Stimulated activated CD8-positive, alpha-beta memory T cell treated with anti-CD3 and anti-CD28 coated beads, Interleukin-2, amount 100 ng/mL, for 48 hours (primary cell): ENCODE measurements at places on chromosomes 4 and X.

DNA sequence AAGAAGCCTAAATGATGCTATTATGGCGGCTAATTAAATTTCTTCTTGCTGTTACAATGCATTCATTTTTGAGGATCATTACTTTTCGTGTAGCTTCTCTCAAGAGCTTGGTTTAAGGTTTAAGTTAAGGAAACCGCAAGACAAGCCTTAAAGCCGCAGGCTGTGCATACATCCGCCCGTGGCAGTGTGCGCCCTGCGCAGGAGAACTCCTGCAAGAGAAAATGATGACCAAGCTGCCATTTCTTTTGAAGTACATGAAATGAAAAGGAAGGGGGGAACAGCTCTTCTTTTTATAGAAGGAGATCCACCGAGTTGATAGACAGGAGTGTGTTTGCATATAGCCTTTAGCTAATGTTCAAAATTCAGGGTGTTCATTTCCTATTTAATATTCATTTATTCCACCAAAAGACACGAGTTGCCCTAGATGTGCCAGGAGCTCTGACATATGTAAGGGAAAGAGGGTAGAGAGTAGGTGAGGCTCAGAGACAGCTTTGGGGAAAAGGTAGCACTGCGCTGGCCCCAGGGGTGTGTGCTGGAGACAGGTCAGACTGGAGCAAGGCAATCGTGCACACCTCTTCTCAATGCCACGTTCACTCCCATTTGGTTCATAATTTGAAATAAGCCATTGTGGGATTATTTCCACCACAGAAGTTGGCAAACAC is 112.1 kb upstream of the LDB2 start:
- no peak for DNase-seq

DNA sequence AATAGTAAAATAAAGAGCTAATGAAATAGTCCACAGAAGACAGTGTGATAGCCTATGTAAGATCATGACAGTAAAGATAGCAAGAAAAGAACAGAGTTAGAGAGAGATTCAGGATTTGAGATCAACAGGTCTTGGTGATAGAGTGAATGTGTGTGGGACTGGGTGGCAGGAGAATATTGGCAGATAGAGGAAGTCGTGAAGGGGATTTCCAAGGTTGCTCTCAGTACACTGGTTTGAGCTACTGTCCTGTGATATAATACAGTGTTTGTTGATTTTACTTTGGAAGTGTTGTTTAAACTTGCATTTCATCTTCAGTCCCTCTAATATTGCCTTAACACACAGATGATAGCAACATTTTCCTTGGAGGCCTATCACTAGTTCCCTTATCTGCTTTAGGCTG is 44.1 kb downstream of the DTHD1 start:
- no peak for DNase-seq

DNA sequence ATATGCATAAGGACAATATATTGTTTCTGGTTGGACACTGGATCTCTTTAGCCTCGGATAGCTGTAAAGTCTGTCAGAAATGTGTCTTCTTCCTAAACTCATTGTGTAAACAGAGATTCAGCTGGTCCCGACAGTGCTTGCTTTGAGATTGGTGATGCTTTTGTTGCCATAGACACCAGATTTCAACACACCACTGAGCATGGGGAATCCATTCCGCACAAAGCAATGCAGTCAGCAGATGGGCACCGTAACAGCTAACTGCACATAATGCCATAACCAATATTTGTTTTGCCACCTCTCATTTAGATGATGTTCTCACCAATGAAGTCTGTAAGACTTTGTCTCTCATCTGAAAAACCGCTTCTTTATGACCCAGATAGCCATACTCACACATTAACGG is 33.3 kb upstream of the FAM47C start:
- no peak for DNase-seq

GRCh38 chrX:23559975-23560374 is 107.3 kb upstream of the PRDX4 start:
- DNase-seq: no peak

- DNase-seq: no peak
Measured at GRCh38 chrX:2638279-2638678, 52.8 kb upstream of the CD99 start.

DNA sequence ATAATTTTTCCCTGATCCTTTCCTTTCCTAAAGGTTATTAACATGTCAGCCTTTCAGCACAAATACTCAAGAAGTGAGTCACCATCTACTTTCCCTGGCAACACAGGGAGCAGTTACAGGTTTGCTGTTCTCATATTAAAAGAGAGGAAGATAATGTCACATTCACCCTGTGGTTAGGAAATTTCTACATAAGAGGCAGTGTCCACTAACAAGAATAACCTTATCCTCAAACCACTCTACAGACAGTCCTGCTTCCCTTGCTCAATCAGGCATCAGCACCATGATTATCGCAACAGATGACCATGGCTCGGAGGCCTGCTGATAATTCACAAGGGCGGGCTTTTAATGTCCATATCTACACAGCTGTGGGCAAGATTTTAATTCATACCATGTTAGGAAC is 30.9 kb downstream of the RNF150 start:
- DNase-seq: no peak

- no peak for DNase-seq
Measured at GRCh38 chr4:90181644-90182043, 54.5 kb downstream of the CCSER1 start.

DNA sequence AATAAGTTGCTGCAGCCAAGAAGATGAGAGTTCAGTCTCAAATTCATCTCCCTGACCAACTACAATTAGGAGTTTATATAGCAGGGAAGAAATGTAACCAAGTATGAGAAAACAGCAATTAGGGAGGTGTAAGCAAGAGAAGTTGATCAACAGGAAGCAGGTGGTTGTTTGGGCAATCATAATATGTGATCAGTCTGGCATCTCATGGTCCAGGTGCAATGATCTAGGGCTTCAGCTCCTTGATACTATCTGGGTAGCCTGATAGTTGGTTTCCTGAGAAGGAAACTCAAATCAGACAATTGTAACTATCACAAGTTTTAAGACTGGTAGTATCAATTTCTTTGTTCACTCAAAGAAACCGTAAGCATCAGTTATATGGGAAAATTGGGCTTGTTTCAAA is 1574.3 kb upstream of the PABPC4L start:
- no peak for DNase-seq

GRCh38 chr4:150234246-150234645 is 156.0 kb downstream of the DCLK2 start:
- DNase-seq: no peak

DNA sequence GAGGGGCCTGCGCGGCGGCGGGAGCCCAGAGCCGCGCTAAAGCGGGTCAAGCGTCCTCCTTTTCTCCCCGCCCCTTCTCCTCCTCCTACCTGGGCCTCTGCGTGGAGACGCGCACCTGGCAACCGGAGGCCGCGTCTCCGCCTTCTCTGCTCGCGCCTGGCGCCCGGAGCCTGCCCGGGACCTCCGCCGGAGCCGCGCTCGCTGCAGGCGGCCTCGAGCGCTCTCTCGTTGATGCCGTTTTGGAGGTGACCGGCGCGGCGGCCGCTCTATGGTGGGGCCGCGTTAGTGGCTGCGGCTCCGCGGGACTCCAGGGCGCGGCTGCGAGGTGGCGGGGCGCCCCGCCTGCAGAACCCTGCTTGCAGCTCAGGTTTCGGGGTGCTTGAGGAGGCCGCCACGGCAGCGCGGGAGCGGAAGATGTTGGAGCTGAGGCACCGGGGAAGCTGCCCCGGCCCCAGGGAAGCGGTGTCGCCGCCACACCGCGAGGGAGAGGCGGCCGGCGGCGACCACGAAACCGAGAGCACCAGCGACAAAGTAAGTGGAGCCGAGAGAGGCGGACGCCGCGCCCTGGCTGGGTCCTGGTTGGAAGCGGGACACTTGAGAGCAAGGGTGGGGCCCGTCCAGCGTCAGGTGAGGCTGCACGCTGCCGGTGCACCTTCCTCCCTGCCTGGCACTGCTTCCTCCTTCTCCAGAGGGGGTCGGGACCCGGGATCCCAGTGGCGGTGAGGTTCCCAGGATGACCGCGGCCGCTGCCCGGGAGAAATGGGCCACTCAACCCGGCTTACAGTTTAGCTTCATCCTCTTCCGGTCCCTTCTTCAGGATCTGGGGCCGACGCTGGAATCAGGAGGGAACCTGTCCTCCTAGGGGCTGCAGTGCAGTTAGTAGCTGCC is at the start of gene CDS1:
Gene CDS1, plus strand, starts transcription at position 140 of the 888 bp plus-strand sequence. Its CDS starts 275 bp downstream, at position 415.
- DNase-seq: no peak

GRCh38 chr4:140816806-140817510 is 60.8 kb upstream of the TBC1D9 start:
- DNase-seq: no peak

DNA sequence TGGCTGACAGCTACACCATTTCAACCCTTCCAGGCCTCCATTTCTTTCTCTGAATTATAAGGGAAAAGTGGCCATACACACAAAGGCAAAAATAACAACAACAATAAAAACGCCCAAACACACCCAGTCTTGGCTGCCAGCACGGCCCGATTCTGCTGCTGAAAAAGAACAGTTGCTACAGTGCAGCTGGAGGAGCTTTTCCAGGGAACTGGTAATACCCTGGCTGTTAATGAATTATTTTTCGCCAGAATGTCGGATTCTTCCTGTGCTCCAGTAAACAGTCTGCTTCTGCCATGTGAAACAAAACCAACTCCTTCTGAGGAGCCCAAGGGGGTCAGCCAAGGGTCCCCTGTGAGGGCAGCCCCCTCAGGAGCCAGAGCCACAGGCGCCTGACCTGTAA is 6.6 kb downstream of the RAI2 start:
- no peak for DNase-seq

DNA sequence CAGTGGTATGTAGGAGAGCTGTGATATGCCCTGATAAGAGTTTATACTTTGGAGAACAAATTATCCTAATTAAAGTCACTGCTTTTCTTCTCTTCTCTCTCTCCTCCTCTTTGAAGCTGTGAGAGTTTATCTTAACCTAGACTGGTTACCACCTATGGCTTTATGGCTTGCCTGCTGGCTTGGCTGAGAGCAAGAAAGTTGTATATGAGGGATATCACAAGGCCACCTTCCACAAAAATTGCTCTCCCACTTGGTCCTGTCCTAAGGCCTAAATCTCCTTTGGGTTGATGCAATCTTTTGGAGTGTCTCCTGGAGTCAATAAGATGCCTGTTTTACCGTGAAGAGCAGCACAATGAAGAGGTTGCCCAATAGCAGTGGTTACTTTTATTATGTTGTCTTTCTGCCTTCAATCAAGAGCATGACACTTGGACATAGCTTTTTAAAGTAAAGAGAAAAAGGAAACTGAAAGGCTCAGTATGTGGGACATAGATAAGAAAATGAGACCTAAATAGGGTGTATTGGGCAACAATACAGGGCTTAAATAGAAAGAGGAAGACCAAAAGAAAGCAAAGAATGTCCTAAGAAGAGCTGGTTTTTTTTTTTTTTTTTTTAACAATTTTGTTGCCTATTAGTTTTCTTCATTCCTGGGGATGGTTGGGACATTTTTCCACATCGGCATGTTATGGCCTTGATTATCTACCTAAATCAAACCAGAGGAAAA is 9.2 kb downstream of the GUCY1A1 start:
- no peak for DNase-seq

GRCh38 chr4:38603652-38604051 is 60.3 kb upstream of the KLF3 start:
- no peak for DNase-seq

GRCh38 chr4:89064848-89065247 is 7.9 kb upstream of the FAM13A start:
- DNase-seq: no peak
